CD4-positive, alpha-beta T cell treated with Interleukin-4 for 4 hours (primary cell): ENCODE measurements at places on chromosomes 4 and X.

DNA sequence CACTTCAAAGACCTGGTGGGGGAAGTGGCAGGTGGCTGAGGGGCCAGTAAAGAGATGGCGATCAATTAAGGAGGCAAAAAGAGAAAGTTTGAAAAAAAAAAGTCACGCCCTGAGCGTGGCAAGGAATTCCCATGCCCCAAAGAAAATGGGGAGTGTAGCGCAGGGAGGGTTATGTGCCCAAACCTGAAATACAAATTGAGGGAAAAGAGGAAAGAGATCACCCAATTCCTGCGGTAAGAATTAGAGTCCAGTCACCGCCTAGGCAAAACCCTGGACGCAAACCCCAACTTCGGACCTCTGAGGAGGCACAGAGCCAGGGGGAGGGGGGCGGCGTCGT is 595 bp downstream of the ENOX2 start:
- DNase-seq = no peak

- DNase-seq = no peak
These were observed 119.0 kb downstream of the CFAP299 start for GRCh38 chr4:80454556-80454955.

- no peak for DNase-seq
These were observed 170.4 kb downstream of the SMIM20 start for GRCh38 chr4:26084414-26084813.

DNA sequence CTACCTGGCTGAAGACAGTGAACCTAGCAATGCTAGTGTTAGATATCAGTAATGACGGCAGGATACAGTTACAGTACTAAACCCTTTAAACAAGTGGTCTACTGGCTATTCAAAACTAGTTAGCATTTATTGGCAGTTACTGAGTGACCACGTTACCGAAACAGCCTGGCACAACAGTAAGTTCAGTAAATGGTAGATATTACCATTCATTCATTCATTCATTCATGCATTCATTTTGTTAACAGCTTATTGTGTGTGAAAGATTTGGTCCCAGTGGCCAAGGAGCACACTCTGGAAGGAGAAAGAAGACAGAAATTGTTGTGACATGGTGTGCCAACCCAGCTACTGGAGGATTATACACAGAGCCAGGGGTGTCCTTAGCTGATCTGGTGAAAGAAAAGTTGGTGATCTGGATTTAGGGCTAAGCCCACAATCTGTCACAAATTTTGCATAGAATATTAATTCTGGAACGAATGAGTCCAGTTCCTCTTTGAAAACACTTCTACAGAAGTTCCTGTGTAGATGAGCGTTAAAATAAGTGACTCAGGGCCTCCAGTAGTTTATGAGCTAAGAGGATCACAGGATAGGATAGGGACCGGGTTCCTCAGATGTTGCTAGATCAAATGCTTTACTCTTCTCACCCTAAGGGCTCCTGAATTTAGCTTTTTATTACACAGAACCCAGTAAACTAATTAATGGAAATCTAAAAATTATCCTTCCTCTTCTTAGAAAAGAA is 179.1 kb downstream of the CBR4 start:
- no peak for DNase-seq

DNA sequence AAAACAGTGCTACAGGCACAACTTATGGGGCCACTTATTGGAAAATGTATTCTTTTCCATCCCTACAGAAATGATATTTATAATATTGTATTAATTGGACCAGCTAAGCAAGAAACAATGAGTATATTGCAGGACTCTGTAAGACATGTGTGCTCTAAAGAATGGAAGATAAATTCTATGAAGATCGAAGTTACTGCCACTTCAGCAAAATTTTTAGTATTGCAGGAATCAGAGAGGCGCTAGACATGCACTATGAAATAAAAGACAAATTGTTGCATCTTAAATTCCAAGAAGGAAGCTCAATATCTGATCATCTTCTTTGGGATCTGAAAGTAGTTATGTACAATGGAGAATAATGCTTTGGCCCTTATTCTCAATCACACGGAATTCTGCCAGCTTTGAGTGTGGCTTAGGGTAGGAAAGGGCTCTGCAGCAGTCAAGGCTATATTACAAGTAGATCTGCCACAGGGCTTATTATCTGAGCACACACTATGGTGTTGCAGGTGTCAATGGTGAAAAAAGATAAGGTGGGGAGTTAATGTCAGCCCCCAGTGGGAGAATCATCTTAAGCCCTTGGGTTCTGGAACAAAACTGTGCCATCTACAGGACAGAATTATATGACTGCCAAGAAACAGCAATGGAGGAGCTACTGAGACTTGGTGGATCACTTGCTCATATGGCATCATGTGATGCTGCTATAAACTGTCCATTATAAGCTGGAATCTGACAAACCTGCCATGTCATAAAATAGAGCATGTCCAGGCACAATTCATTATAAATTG is 334.0 kb upstream of the NDST3 start:
- no peak for DNase-seq

DNA sequence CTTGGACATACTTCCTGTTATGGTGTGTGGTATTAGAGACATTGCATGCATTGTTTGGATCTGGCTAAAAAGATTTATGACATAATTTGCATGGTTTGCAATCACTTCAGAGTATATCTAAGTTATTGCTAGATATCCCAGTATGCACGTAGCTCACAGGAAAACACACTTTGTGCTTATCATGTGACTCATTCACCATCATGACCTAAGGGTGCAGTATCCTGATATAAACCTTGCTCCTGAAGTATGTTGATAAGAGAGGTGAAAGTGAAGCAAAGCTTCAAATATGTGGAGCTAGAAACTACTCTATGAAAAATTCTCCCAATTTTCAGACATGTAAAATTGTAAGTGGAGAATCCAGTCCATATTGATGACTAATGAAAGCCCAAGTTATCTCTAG is 46.9 kb upstream of the GRXCR1 start:
- no peak for DNase-seq

DNA sequence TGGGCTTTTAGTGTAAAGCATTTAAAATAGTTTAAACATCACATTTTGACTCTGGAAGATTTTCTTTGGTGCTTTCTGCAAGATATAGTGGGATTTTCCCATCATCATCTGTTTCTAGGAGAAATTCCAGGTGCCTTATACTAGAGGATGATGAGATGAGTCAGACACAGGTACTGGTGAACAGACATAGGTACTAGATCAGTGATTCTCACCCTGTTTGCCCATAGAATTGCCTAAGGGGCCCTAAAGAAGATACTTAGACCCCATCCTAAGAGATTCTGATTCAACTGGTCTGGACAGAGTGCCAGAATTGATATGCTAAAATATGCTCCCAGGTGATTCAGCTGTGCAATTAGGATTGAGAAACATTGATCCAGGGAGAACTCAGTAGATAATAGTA is 9.7 kb downstream of the TSPAN7 start:
- no peak for DNase-seq

- no peak for DNase-seq
These were observed 17.6 kb downstream of the SASH3 start for GRCh38 chrX:129797251-129797906.

DNA sequence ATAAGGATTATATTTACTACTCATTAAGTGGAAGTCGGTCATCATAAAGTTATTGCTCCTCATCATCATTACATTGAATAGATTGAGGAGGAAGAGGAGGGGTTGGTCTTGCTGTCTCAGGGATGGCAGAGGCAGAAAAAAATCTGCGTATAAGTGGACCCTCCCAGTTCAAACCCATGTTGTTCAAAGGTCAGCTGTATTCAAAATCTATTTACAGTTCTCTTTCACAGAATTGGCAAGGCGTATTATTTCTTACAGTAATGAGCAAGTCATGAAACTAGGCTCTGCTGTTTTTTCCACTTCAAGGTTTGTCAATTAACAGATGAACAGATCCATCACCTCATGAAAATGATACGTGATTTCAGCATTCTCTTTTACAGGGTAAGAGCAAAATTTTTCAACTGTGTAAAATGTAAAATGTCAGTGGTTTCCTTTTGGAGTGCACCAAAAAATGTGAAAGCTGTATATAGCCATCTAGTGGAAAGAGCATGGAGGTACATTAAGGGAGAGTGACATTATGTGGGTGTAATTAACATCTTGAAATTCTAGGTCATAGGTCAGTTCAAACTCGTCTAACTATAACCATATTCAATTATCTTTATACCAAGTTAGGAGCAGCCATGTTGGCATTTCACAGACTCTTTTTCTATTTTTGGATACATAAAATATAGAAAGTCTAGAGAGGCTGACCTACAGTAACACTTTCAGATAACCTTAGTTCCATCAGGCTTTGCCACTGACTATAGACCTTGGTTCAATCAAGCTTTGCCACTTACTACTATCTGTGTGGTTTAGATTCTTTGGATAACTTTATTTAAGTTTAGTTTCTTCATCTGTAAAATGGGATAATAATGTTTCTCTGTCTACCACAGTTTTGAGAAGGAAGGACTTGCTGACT is 30.1 kb downstream of the NEIL3 start:
- DNase-seq = peak; percentile 69

- DNase-seq = no peak
These were observed 135.9 kb downstream of the SLC4A4 start for GRCh38 chr4:71474731-71475130.

DNA sequence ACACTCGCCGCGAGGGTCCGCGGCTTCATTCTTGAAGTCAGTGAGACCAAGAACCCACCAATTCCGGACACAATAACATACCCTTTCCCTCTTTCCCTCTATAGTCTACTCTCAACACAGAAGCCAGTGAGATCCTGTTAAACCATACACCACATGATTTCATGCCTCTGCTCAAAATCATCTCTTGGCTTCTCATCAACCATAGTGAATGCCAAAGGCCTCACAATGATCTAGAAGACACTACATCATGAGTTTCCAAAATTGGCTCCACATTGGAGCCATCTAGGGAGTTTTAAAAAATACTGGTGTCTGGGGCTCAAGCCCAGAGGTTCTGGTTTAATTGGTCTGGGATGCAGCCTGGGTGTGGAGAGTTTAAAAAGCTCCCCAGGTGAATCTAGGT is 124.5 kb downstream of the EFNB1 start:
- DNase-seq = no peak

DNA sequence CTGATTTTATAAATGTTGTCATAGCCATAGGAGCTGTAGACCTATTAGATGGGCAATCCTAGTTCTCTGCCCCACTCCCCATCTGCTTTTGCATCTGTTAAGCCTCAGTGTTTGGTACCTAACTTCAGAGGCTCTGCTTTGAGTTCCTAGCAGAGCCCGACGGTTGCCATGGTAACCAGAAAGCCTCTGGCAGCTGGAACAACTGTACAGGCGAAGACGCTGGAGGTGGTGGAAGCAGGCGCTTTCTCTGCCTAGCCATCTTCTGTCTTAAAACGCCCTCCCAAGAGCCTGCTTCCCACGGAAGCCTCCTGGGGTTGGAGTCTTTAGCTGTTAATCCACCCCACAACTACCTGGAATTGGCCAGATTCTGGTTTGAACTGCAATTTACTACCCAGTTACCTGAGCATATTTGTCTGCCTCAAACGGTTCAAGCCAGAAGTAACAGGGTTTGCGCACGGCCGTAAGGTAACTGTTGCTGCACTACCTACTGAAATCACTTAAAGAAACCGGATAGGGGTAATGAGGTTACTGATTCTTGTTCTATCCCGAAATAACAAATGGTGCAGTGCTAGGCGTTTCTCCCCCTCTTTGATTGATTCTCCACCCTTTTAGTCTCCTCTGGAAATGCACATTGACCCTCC is 1.0 kb upstream of the GABRG1 start:
- DNase-seq = no peak

DNA sequence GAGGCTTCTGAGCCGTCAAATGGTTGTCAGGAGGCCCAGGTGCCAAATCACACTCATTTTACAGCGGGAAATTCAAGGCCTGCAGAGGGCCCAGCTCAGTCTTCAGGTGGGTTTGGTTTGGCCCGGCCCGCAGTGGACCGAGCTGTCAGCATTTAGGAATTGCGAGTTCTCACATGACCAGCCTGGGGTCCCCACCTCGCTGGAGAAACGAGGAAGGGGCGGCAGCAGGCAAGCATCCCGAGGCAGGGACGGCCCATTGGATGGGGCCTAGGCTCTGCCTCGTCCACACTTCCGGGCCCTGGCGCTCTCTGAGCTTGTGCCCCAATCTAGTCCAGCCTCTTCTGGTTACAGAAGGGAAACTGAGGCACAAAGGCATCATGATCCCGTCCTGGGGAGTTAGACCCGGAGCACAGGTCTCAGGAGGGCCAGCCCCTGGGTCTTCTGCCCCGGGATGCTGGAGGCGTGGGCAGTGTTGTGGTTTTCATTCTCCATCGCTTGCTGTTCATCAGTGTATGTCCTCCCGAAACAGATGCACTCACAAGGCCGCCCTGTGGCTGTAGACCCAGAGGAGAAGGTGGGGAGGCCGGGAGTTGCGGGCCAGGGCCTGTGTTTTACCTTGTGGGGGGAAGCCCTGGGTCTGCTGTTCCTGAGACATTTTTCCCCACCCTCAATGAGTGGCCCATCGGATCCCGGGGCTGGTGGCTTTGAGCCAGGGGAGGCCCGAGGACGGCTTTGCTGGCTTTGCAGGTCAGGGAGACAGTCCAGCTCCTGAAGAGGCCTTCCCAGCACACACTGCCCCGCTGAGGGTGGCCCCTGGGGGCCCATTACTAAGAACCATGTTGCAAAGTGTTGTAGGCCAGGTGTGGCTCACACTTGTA is 8.9 kb downstream of the PSAPL1 start:
- DNase-seq = no peak

DNA sequence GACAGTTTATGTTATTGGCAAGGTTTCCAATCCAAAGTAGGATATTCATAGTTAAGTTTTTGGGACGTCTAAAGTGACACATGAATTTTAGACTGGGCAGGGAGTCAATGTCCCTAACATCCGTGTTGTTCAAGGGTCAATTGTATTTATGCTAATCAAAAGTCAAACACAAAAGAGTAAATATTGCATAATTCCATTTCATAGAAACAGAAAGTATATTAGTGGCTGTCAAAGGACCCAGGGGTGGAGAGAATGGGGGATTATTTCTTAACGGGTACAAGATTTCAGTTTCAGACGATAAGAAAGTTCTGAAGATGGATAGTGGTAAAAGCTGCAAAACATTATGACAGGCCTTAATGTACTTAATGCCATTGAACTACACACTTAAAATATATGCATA is 971.8 kb upstream of the AGA start:
- DNase-seq = no peak
